ENCODE measurements at places on chromosomes 16 and 17.

DNA sequence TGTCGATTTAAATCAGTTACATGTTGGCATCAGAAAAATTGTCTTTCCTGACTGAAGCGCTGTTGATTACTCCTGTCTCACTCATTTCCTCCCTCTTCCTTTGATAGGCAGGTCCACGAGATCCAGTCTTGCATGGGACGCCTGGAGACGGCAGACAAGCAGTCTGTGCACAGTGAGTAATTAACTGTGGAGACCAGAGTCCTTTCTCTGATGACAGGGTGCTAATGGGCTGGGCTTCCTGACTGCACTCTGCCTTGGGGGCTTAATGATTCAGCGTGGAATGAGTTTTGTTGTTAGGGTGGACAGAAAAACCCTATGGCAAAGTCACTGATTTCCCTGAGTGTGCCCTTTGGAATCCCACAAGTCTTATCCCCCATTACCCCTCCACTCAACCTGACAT lies 6.5 kb downstream of the GOSR2 start:
- DNase-seq = no peak

DNA sequence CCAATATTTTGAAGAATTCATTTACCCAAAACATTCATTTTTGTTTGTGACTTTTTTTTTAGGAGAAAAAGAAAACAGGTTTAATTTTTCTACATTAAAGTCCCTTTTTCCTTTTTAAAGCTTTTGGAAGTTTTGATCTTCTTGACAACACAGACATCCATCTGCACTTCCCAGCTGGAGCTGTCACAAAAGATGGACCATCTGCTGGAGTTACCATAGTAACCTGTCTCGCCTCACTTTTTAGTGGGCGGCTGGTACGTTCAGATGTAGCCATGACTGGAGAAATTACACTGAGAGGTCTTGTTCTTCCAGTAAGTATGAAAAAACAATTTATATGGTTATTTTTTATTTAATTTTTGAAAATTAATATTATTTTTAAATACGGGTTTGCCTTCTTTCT lies 37.2 kb downstream of the SIAH1 start:
- DNase-seq = no peak

DNA sequence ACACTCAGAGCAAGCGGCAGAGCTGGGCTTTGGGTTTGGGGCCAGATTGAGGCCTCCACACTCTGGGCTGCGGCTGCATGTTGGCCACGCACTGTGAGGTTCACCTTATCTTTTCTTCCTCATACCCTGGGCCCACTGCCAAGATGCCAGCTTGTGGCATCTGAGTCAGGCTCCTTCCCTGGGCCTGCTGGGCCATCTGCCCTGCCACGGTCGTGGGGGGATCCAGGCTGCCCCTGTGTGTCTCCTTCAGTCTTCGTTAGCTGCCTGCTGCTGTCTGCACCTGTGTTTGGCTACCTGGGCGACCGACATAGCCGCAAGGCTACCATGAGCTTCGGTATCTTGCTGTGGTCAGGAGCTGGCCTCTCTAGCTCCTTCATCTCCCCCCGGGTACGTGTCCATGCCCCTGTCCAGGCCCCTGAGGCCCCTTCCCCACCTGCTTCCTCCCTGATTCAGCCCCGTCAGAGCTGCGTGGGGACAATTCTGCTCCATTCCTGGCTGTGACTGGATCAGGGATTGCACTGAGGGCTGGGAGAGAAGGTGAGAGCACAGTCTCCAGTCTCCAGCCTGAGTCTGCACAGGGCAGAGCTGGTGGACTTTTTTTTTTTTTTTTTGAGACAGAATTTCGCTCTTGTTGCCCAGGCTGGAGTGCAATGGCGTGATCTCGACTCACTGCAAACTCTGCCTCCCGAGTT lies 11.2 kb downstream of the SPNS3 start:
- DNase-seq = no peak

GRCh38 chr17:27496437-27496943 lies 40.2 kb downstream of the KSR1 start:
- no peak for DNase-seq

DNA sequence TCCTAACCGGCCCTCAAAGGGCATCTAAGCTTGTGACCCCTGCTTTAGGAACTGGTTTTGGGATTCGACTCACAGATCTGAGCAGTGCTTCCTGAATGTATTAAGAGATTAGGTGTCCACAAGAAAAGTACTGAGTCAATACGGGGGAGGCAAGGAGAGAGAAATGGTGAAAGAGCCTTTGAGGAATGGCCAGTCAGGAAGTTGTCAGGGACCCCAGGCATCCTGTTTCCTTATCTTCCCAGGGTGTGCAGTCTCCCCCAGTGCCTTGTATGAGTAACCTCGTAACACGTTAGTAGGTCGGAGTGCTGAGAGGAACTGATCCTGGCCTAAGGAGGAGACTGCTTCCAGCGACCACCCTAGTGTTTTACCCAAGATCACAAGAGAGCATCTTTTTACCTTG lies 16.4 kb upstream of the TMED6 start:
- no peak for DNase-seq

DNA sequence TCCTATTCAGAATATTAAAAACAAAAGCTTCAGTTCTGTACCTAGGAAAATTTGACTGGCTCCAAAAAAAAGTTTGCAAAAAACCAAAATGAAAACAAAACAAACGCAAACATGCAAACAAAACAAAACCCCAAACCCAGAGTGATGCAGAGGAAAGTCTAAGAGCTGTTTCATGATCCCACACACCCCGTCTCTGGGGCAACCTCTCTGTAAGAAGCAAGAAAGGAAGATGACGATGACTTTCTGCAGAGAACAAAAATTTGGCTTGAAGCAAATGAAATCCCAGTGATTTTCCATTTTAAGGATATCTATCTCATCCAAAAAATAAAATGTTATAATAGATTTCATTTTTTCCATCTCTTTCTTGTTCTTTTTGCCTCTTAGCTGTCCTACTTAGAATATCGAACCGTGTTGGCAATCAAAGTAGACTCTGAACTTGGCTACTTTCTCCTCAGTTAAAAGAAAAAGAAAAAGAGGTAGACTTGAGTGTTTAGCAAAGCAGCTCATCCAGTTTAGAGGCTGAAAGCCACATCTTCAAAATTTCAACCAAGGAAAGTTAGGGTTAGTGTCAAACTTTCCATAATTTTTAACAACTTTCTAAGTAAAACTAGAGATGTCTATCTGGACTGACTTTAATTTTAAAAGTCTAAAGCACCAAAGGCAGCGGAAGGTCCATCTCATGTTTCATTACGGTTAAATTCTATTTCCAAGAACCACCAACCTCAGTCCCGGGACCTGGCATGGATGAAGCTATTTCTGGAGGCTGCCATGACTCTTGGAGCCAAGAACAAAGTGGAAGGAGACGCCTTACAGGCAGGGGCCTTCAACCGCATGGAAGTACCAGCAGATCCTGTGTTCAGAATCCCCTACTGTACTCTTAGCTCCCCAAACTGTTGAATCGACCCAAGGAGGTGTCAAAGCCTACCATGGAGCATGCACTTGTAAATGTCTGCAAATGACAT lies 180.8 kb downstream of the XYLT1 start:
- no peak for DNase-seq

DNA sequence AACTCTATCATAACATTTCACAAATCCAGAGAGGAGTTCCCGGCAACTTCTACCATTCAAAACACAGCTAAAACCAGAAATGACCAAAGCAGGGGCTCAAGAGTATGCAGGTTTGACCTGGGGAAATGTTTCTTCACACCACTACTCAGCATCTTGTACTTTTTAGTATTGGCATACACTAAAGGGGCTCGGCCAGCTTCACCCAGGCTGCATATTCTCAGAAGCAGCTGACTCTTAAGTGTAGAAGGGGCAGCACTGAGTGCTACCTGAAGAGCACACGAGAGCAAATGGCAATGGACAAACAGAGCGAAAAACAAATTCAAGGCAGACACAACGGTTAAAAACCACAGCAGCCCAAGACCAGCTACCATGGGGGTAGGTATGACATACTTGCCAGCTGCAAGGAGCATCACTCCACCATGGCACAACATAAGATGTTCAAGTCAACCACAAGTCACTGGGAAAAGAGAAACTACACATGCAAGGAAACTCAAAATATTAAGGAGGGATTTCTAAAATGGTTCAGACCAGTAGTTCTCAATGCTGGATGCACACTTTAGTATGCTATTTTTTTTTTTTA lies 34.4 kb downstream of the N4BP1 start:
- no peak for DNase-seq

DNA sequence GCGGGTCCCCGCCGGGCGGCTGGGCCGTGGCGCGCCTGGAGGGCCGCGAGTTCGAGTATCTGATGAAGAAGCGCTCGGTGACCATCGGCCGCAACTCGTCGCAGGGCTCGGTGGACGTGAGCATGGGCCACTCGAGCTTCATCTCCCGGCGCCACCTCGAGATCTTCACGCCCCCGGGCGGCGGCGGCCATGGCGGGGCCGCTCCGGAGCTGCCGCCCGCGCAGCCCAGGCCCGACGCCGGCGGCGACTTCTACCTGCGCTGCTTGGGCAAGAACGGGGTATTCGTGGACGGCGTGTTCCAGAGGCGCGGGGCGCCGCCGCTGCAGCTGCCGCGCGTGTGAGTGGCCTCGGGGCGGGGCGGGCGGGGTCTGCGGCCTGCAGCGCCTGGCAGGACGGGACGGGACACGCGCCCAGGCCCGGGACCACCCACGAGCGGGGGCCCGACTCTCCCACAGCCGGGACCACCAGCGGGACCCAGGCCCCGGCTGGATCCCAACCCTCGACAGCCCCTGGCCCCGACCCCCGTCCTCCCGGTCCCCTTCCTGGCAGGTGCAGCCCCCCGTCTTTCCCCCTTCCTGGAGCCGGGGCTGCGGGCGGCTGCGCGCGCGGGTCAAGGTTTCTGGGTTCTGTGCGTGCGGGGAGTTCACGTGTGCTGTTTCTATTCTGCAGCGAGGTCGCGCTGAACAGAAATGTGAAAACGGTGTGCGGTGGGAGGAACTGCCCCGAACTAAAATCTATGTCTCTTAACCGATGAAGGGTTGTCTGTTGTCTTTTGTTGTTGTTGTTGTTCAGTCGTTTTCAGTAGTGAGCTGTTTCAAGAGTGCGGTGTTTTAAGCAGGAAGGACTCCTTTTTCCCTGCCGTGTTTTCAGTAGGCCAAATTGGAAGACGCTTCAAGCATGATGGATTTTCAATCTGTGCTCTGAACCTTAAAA lies 705 bp downstream of the FOXK2 start:
- peak; percentile 32 for DNase-seq

DNA sequence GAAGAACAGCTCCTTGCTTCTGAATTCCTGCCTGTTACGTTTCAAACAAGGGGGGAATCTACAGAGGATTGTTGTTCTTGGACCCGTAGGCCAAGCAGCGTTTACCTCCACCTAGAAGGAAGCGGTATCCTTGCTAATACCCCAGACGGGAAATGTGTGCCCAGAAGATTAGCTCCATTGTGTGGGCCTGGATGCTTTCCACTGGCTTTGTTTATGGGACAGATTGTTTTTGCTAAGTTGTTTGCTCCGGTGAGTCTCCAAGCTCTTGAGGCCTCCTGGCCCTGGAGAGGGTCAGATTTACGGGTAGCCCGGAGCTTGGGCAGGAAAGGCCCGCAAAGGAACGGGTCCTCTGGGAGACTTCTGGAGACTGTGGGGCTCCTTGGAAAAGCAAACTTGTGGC lies 28.4 kb upstream of the MRTFB start:
- DNase-seq = no peak

GRCh38 chr16:58152246-58152868 lies 23.2 kb upstream of the CFAP20 start:
- no peak for DNase-seq

DNA sequence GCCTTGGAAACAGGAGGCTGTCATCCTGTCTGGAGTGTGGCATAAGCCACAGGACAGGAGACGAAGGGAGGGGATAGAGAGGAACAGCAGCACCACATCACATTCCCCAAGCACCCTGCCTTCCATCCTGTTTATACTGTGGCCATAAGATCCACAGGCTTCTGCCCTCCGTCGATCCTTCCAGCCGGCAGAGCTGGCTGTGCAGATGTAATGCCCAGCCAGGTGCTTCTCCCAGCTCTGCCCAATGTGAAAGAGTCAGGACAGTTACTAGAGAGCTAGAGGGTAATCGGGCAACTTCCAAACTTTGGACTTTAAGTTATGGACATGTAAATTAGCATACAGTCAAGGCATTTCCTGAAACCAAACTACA lies 368.4 kb downstream of the SOX9 start:
- no peak for DNase-seq

DNA sequence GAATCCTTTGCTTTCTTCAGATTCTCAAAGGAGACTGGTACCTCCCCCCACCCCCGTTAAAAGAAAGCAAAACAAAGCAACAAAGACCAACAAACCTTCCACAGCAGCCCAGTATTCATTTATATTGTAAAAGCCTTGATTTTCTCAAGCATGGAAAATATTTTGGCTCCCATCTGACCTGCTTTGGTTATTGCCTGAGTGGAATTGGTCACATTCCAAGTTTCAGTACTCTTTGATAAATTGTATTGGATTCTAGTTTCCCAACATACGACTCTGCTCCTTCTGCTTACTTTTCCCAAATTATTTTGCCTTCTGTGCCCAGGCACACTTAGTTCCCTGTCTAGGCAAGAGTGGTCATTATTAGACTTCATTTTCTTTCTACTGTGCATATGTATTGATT lies 1.3 kb downstream of the ABCC11 start:
- no peak for DNase-seq

DNA sequence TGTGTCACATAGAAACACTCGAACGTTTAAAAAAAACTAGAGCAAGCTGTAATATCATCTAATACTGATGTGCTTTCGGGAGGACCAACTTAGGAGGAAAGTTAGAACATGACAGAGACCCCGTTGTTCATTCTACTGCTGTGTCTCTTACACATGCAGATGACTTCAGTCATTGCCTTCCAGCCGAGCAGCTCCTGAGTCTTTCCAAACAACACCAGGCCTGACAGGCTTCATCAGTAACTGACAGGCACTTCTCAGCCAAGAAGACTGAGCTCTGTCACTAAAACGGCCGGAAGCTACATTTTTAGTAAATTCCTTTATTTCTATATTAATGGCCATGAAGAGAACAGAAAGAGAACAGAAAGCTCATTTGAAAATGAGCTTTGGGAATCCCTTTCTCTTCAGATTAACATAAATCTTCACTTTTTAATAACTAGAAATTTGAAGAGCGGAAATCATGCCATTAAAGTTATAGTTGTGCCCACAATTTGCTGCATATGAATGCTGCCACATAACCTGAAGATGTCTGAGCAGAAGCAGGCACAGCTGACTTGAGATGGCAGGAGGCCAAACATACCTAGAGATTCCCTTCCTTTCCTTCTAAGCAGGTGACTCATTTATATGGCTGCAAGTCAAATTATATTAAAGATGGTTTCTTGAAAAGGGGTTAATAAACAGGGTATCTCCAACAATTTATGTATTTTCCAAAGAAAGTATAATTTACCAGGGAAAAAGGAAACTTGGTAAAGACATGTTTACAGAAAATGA lies 148.9 kb downstream of the ITFG1 start:
- DNase-seq = no peak

DNA sequence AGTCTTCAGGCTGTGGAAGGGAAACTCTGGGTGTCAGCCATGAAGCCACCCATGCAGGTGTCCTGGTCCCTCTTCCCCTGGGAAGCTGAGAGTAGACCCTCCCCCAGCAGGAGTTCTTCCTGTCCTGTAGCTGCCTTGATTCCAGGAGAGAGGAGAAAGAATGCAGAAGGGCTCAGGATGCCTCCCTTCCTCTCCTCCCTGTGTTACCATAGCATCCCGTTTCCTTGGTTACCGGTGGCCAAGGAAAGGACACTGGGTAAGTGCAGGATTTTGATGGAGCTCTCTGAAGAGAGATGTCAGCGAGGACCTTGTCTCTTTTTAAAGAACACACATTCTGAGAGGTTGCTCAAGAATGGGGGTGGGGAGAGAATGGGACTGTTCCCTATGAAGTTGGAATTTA lies 304.1 kb upstream of the N4BP1 start:
- DNase-seq = no peak

All from stimulated activated CD4-positive, alpha-beta T cell treated with anti-CD3 and anti-CD28 coated beads, Interleukin-12 subunit alpha, Interleukin-12 subunit beta, amount 100 ng/mL, for 4 hours (primary cell).